ENCODE measurements at places on chromosomes 7 and 10.

GRCh38 chr7:24756545-24757352 is 515 bp downstream of the GSDME start:
- peak; percentile 16 for DNase-seq

- no peak for DNase-seq
Measured at GRCh38 chr7:149409895-149410294, 51.0 kb downstream of the ZNF777 start.

DNA sequence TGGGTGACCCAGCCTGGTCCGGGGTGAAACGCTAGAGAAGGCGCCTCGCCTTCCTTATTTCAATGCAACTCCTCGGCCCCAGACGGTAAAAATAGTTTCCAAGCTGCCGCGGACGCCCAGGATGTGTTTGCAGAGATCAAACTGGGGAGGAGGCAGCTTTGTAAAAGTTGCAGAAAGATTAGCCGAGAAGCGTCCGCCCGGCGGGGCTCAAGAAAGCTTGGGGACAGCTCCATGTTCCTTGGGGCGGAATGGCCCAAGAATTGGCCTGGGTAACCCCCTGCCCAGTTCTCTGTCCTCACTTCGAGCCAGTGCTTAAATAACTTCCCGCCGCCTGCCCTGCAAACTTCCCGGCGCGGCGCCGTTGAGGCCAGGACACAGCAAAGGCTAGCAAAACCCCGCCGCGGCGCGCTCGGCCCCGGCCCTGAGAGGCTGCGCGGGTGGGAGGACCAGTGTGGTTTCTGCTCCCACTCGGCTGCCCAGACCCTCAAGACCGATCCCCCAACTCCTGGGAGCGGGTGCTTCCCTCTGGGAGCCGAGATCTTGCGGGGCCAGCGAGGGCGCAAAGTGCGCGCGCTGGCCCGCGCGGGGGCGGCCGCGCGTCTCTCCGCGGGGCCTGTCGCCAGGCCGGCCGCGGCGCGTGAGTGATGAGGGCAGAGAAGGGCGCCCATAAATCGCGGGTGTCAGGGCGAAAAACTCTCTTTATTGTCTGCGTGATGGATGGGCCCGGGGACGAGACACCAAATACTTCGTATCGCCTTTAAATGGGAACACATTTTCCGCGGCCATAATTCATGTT is 6.3 kb upstream of the ZNF503 start:
- DNase-seq = no peak

DNA sequence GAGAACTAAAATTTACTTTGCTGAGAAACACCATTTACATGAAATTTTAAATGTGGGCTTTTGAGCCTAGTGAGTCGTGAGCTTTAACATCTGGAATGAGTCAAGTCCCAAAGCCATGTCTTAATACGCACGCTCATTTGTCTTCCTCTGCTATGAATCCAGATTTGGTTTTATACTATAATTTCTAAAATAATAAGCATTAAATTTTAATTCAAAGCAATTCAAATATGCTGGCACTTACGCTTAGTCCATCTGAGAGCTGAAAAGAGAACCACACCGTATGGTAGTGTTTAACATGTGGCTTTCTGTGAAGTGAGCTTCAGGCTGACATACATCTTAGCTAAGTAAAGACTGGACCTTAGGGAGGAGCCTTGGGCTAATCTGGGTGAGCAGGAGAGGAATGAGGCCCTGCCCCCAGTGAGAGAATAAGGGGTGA is 52.2 kb downstream of the CUBN start:
- DNase-seq = no peak

DNA sequence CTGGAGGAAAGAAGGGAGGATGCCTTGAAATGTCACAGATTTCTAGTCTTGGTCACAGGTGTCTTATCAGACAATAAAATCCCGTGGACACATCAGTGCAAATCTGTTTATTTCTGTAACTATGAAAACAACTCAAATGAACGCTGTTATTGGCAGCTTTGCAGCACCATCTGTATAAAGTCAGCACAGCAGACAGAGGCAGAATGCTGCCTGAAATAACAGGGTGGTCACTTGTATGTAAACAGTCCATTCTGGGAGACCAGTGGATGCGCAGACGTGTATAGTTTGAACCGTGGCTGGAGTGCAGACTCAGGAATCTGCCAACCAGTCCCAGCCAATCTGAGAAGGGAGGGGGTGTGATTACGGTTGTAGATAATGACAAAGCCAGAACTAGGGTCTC is 54.8 kb downstream of the SEC23IP start:
- no peak for DNase-seq

All from renal cortical epithelial cell (primary cell).